ENCODE measurements at places on chromosomes 12 and 14.

DNA sequence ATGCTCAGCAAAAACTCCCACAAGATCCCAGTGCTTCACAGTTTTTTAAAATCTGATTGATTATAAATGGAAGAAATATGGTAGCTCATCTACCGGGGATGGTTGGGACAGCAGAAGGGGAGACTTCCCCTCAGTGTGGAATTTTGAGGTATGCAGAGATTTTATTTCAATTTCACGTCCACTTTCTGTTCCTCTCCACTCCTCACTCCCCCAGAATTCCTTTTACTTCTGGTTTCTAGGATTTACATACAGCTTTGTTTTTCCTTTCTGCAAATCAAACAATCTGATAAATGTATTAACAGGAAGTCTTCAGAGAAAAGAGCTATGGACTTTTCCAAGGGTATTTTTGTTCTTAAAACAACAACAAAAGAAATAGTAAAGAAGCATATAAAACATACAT is 181.5 kb upstream of the ARHGAP5 start:
- no peak for DNase-seq

DNA sequence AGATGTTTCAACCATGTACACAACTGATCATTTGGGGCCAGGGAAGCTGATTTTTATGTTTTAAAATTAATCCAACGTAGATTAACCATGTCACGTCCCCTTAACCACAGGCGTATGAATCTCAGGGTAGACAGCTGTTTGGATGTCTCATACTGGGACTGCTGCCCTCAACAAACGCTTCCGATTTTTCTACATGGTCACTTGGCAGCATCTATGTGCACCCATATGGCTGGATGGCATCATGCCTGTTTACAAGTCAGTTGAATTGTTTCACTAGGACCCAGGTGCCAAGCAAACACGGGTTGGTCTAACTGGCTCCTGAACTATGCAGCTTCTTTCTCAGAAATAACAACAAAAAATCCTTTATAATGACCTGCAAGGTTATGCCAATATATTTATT is 393.8 kb downstream of the NPAS3 start:
- DNase-seq = no peak

GRCh38 chr12:68587448-68587873 is 23.2 kb upstream of the RAP1B start:
- no peak for DNase-seq

DNA sequence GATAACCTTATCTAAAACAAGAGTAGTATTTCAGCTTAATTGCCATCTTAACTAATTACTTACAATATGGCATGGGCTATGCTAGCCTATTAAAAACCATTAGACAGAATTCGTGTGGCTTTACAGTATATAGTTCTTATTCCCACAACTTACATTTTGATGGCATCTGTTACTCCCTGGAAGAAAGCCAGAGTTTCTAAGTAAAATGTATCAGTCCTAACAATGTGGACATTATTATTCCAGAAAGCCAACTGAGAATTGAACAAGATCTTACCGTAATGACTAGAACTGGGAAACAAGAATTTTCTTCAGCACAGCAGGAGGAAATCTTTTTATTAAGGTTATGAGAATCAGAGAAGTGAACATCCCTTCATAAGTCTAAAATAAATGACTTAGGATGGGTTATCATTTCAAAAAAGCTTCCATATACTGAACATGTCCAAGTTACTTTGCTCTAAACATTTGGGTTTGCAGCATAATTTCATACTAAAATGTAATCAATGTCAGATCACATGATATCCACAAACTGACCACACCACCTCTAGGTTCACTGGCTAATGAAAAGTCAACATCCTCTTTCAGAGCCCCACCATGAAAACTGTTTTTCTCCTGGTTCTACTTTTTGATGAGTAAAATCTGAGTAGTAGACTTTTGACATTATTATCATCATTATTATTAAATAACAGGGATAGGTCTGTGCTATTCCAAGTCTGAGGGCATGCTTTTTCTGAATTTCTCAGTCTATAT is 179.7 kb downstream of the SSPN start:
- no peak for DNase-seq

GRCh38 chr12:107891967-107892366 is 117.5 kb downstream of the ASCL4 start:
- DNase-seq = no peak

GRCh38 chr12:47032644-47033043 is 46.8 kb upstream of the PCED1B start:
- DNase-seq = no peak

- no peak for DNase-seq
Measured at GRCh38 chr14:79369359-79370332, 841.7 kb downstream of the DIO2 start.

DNA sequence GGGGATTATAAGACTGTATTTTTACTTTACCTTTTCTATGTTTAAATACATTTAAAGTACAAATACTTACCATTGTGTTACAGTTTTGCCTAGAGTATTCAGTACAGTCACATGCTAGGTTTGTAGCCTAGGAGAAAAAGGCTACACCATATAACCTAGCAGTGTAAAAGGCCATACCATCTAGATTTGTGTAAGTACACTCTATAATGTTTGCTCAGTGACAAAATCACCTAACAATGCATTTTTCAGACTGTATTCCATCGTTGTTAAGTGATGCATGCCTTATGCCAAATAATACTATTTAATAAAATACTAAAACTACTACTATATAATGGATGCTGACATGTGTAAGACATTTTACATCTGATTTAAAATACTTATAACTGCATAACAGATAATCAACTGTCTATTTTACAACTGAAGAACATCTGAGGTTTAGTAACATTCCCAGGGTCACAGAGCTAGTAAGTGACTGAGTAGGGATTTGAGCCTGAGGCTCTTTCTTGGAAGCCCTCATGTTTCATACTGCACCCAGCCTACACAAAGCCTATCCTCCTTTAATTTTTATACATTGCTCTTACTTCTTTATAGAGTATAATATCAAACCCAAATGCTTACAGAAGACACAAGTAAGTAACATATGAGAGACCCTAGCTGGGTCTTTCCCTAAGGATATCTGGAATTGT is 296.8 kb downstream of the SYT1 start:
- DNase-seq = no peak

GRCh38 chr12:132559652-132560363 is 50.6 kb downstream of the LRCOL1 start:
- peak; percentile 91 for DNase-seq

DNA sequence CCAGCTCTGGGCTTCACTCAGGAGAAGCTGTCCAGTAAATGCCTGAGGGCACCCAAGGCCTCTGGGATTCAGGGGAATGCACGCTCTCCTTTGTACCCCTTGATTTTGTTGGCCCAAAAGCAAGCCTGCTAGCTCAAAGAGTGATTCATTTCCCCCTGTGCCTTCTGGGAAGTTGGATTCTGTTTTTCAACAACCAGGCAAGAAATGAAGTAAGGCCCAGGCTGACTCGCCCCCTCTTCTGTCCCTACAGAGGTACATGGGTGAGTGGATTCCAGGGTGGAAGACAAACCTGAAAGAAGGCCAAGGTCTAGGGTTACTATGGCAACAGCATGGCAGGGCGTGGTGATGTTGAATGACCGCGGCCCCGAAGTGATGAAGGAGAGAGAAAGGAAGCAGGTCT is 9.3 kb upstream of the SERPINA5 start:
- no peak for DNase-seq

GRCh38 chr12:15688202-15688736 is 100.9 kb downstream of the EPS8 start:
- DNase-seq = no peak

DNA sequence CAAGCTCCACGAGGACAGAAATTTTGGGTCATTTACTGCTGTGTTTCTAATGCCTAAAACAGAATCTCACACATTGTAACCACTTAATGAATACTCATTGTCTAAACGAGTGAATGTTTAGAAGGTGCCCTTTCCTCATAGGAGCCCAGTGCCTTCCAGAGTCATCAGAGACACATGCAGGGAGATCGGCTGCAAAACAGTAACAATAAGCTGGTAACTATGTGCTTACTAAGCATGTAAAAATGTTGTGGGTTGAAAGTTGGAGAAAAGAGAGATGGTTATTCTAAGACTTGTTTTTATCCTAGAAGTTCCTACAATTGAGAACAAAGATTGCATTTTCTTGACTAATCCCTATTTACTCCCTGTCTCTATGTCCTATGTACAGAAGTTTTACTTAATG is 7.4 kb downstream of the TESPA1 start:
- no peak for DNase-seq

DNA sequence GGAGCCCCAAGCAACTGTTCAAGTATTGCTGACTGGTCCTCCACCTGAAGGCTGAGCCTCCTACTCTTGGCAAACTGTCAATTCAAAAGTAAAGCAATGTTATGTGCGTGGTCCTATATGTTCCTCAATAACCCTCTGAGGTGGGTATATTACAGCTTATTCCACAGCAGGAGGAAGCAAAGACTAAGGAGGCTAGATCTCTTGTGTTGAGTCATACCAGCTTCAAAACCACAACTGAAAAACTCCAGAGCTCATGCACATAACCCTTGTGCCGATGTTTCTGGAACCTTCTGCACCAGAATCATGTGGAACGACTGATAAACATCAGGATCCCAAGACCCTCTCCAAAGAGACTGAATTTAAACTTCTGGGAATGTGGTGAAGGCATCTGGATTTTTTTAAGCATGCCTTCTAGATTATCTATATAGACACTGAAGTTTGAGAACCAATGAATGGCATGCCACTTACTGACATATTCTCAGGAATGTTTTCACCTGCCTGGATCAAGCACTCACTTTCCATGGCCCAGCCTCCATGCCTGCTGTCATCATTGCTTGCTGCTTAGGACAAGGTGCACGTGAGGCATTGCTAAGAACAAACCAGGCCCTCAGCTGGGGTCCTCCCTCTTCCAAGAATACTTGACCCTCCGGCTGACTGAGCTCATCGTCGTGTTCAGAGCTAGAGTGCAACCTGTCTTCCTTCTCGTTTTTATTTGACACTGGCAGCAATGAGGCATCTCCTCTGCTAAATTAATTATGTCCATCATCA is 194.7 kb downstream of the BCL11B start:
- DNase-seq = no peak

GRCh38 chr14:51331486-51332367 is 91.7 kb downstream of the TMX1 start:
- DNase-seq = no peak

GRCh38 chr14:68459480-68460136 is 333.3 kb downstream of the ZFP36L1 start:
- DNase-seq = no peak

- DNase-seq = no peak
Measured at GRCh38 chr14:93683226-93683625, 105.1 kb downstream of the PRIMA1 start.

DNA sequence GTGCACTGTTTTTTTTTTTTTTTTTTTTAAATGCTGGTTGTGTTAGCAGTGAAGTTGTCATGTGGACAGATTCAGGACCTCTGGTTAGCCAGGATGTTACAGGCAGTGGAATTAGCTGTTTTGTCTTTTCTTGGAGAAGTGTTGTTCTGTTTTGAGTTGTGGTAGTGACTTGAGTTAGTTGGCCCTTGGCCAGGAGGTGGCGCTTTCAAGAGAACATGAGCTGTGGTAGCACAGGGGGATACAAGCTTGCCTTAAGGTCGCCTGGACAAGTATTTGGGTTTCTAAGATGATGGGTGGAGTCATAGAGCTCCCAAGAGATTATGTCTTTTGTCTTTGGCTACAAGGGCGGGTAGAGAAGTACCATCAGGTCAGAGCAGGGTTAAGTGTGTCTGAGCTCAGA is 33.3 kb upstream of the CCDC198 start:
- DNase-seq = no peak

DNA sequence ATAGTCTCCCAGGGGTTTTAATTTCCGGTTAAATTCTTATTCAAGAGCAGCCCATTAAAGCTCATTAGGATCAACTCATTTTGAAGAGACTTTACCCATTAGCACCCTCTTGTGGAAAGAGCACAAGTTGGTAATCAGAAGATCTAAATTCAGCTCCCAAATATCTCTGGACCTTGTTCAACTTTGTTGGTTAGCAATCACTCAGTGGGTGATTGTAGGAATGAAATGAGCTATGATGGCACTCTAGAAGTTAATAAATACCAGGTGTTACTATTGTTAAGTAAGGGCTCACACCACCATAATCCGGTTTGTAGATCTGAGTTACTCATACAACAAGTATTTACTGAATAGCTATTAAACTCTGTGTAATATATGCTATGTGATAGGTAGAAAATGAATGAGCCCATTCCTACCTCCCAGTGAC is 42.9 kb downstream of the TRIP11 start:
- peak; percentile 9 for DNase-seq

DNA sequence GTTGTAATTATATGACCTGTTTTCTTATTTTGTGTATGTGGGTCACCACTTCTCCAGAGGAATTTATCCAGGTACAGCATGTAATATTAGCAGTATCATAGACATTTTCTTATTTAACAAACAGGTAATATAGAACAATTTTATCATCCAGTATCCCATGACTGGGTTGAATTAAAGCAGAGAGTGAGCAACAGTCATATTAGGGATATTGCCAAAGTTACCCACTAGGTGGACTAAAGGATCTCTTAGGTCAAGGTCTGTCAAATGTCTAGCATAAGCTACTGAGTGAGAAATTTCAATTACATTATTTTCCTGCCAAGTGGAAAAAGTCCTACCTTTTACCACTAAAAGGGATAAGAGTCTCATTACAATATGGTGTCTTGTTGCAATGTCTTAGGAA is 62.1 kb upstream of the TRIM9 start:
- no peak for DNase-seq

DNA sequence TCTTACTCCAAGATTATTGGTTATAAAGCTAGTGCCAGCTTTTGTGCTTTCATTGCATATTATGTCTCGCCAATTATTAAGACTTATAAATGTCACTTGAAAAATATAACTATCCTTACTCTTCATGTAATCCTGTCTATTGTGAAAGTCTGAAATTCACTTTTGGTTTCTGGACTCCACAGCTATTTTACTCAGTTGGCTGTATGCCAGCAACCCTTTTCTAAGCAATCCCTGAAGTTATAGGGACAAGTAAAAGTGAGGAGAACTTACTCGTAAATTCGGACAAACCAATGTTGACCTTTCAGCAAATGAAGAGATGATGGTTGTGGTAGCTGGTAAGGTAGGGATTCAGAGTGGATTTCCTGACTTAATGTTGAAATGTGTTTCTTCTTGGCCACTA is 196.3 kb downstream of the NPAS3 start:
- DNase-seq = no peak

GRCh38 chr12:72031066-72031465 is 92.4 kb downstream of the TPH2 start:
- no peak for DNase-seq

GRCh38 chr12:47188576-47189441 is 109.0 kb upstream of the AMIGO2 start:
- no peak for DNase-seq

Data from HuH-7.5 (cell line).